Daoy (cell line): ENCODE measurements at places on chromosomes 12 and 14.

DNA sequence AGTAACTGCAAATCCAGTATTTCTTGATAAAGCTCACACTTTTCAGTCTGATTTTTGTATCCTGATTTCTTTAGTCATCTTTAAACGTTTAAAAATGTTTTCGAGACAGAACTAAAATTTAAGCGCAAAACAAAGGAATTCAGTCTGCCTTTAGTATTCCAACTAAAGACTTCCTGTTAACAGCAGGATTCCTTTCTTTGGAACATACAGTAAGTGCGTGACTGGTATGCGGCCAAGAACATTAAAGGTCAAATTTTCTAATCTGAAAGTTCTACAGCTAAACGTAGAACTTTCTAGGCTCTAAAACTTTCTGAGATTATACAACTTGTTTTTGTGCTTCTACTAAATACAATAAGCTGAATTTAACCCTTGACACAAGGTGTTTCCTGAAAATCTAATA lies 9.9 kb downstream of the SAV1 start:
- no peak for DNase-seq

DNA sequence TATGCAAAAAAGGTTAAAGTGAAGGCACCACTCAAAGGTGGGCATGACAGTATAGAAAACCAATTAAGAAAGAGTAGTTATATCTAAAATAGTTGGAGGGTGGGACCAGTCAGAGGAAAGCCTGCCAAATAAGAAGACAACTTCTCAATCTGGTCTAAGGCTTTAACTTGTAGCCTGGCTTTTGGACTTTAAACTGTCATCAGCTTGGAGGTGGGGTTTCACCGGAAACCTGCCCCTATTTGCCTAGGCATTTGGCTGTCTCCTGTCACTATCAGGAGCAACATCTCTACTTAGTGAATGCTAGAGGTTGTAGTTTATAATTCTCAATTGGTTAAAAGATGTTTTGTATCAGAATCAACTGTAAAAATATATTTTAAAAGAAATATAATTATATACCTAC lies 107.3 kb downstream of the SLCO1B3 start:
- no peak for DNase-seq

DNA sequence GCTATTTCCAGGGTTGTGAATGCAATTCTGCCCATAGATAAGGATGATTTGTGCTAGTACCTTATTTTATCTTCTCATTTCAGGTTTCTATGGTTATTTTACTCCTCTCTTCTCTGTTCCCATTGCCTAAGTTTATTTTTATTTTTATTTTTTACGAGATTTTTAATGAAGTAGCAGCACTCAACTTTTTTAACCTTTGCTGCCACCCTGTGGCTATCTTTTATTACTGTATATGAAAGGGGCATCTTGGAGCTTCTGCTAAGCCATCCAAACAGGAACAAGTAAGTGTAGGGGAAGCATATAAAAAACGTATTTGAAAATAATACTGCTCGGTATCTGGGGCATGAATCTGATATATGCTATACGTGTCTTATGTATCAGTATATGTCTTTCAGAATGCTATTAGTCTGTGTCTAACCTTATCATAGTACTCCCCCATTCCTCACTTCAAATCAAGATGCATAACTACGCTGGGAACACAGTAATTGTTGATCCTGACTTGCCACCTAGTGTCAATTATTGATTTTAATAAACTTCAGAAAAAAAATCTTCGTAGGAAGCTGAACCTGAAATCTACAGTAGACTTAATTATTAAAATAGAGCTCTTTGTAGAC lies 60.3 kb downstream of the KLRG1 start:
- DNase-seq = peak; percentile 1

GRCh38 chr12:25894759-25895158 lies 63.7 kb upstream of the RASSF8 start:
- DNase-seq = no peak

- DNase-seq = no peak
Measured at GRCh38 chr14:94680862-94681288, 68.7 kb downstream of the SERPINA3 start.
